Cortex of kidney (tissue), 1 donor: ENCODE measurements at places on chromosomes 1 and 21.

DNA sequence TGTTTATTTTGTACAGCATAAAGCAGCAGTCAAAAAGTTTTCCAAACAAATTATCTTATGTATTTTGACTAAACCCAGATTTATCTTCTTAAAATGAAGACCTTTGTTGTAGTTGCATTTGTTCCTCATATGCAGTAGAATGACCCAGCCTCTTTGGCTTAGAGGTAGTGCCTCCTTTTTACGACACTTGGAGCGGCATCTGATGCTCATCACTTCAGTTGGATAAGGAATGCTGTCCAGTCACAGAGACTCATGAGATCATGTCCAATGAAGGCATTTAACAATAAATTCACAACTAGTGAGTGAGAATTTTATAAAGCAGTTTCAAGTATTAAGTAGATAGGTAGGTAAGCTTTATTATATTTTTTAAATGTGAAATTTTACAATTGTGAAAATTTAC, 35.2 kb downstream of the PTPRC start:
- DNase-seq = no peak

DNA sequence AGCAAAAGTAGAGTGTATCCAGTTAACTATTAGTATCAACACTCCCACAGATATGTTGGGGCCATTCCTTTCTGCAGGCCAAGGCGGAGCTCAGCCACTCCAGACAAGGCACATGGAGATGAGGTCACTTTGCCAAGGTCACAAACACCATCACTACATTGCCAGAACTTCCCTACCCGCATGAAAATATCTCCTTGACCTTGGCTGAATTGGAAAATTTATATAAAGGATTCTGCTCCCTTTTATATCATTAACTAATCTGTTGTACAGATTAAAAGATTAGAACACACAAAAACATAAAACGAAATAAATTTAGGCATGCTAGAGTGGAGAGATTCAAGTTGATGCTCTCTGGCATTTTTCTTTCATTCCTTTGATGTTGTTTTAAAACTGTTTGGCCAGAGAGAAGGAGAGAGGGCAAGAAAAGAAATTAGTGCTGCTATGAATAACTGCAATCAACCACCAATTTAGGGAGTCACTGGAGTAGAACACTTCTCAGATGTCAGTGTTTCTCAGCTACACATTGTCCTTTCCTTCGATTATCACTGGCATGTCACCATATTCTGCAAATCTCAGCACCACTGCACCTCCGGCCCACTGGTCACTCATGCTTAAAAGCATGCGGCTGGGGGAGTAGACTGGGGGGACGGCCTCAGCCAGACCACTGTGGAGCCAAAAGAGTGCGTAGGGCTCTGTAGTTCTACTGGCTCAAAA, 78.7 kb upstream of the ATP1B1 start:
- DNase-seq = no peak

GRCh38 chr1:116825207-116825719, 71.0 kb downstream of the CD2 start:
- DNase-seq = no peak

DNA sequence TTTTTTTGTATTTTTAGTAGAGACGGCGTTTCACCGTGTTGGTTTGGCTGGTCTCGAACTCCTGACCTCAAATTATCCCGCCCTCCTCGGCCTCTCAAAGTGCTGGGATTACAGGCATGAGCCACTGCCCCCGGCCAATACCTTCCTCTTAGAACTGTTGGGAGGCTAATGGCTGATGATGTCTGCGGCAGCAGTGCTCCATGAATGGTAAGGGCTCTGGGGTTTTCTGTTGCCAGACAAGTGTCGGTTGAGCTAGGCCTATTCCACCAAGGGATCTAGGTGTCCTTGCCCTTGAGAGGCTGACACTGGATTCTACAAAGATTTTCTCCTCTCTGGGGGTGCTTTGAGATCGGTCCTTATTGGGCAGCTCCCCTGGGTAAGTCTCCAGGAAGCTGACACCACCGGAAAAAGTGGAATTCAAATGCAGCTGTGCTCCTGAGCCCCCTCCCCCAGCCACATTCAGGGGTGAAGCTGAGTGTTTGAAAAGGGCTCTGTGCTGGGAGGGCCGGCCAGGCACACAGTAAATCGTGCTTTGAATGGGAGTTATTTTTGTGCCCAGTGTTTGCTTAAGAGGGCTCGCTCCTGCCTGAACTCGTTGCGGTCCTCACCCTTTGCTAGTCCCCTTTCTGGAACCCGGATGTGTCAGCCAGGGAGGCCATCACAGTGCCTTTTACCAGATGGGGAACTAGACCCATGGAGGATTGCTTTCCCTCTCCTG, 5.2 kb downstream of the SOX13 start:
- DNase-seq = no peak

- no peak for DNase-seq
Observed at GRCh38 chr21:24339406-24339805, 1267.9 kb downstream of the MRPL39 start.

DNA sequence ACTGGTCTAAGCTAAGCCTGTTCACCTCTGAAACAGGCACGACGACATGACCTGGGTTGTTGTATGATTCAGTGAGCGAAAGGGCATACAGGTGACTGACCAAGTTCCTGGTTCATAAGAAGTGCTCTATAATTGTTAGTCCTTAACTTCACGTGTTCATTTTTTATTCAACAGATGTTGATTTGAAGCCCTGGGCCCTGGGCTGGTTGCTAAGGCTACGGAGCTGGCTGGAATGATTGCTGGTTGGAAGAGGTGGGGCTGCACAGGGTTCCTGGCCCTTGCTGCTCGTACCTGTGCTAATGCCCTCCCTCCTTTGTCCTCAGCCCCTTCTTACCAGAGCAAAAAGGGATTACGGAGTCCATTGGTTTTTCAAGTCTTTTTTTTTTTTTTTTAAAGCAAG, 111.3 kb upstream of the CSF3R start:
- DNase-seq = no peak

GRCh38 chr1:183477986-183478781, 5.9 kb downstream of the SMG7 start:
- no peak for DNase-seq

DNA sequence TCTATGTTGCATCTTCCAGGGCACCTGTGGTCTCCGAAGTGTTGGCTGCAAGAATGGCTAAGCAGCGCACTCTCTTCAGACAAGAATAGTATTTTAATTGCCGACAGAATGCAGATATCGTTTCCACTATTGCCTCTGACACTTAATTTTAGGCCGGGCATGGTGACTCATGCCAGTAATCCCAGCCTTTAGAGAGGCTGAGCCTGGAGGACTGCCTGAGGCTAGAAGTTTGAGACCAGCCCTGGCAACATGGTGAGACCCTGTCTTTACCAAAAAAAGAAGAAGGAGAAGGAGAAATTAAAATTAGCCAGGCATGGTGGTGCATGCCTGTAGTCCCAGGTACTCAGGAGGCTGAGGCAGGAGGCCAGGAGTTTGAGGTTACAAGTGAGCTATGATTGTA, 306.9 kb downstream of the KIF26B start:
- no peak for DNase-seq

GRCh38 chr1:87515781-87516180, 187.1 kb downstream of the LMO4 start:
- DNase-seq = no peak

DNA sequence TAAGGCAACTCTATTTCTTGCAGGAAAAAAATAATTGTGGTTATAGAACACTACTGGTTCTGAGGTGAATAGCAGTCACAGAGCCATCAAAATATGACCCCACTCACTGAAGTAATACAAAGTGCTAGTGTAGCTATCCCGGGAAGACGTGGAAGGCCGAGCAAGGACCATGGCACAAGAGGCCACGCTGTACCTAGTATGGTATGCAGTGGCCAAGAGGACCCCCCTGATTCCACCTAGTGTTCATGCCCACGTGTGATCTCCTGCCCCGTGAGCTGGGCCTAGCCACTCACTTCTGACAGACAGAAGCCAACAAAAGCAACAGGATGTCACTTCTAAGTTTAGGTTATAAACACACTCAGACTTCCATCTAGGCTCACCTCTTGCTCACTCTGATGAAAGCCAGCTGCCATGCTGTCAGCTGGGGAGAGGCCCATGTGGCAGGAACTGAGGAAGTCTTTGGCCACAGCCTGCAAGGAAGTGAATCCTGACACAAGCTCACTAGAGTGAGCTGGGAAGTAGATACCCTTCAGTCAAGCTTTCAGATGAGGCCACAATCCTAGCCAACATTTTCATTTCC, 21.7 kb upstream of the LSS start:
- no peak for DNase-seq

GRCh38 chr1:115219927-115220326, 118.1 kb downstream of the NGF start:
- no peak for DNase-seq

- DNase-seq = no peak
Observed at GRCh38 chr1:54459726-54460191, 53.6 kb upstream of the SSBP3 start.

DNA sequence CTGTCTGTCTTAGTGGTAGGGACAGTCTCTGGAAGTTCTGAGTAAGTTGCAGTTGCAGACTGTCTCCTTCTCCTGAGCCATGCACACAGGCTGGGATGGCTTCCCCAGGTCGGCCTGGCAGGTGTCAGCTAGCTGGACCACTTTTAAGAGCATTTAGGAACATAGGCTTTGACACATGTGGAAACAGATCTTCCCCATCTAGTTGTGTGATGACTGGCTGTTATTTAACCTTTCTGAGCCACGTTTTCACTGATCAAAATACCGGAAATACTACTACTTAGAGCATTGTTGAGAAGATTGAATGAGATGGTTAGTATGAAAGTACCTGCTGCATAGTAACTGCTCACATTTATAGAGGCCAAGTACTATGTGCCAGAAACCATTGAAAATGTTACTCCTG, 6.2 kb upstream of the MAPKAPK2 start:
- no peak for DNase-seq

DNA sequence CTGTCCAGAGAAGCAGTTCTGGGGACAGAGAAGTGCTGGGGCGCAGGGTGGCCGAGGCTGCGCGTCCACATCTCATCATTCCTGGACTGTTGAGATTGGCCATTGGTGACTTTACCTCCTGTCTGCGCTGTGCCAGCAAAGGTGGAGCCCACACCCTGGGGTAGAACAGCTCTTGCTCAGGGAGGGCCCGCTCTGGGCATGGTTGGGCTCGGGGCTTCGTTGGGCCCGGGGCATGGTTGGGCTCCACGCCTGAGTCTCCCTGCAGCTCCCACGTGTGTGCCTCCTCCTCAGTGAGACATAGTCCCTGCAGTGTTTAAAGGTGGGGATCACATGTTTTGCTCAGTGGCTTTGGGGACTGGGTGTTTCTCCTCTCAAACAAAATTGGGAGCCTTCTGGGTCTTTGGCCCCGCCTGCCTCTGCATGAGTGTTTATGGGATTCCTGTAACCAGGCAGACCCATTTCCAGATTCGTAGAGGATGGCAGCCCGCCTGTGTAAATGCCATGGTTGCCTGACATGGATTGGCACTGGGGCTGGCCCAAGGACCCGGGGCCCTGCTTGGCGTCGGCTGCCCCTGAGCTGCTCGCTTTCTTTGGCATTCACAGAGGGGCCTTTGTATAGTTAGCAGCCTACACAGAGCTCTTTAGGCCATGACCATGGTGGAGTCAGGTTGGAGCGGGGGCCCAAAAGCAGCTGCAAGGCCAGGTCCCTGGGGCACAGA, 104.6 kb downstream of the TLR5 start:
- DNase-seq = no peak

GRCh38 chr21:25323356-25323949, 283.8 kb downstream of the MRPL39 start:
- DNase-seq = no peak

DNA sequence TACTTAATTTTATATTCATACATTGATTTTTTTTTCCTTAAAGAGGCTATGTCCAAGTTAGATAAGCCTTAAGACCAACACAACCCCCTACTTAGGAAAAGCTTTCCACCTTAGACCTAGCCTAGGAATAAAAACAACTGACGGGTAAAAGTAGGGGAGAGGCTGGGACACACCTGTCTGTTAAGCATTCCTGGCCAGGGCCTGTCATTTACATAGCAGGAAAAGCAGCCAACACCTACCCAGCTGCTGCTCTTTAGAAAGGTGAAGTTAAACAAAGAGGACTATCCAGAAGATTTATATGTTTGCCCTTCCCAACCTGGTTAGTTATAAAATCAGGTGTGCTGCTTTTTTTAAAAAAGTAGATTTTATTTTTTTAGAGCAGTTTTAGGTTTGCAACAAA, 29.1 kb upstream of the SAMD13 start:
- DNase-seq = no peak

- no peak for DNase-seq
Observed at GRCh38 chr21:23218667-23219066, 2220.5 kb downstream of the NCAM2 start.

DNA sequence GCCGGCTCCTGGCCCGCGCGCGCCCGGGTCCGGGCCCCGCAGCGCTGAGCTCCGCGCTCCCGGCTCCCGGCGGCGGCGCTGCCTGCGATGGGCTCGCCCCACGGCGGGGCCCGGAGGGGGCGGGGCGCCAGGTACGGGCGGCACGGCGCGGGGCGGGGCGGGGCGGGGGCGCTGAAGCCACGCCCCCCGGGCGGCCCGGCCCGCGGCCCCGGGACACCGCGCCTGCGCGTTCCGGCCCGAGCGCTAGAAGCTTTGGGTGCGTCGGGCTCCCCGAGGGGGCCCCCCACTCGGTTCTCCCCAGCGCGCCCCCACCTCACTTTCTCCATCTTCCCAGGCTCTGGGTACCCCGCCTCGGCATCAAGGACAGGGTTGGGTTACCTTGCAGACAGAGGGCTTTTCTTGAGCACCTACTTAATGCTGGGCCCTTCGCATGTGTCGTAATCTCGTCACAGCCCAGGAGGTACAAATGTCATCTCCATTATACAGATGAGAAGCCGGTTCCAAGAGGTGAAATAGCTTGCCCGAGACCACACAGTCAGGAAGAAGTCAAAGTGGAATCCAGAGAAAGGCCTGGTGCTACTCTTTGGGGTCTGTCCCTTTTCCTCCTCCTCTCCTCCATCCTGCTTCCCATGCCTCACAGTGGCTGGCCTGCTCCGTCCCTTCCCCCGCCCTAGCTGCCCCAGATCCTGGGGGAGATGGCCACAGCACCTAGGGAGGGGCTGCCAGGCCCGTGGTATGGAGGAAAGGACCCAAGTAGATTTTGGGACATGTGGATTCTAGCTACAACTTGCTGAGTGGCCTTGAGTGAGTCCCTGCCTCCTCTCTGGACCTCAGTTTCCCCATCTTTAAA, 46.5 kb downstream of the RAP1GAP start:
- DNase-seq = no peak

- DNase-seq = no peak
Observed at GRCh38 chr1:17668624-17669175, 86.4 kb upstream of the ACTL8 start.

- no peak for DNase-seq
Observed at GRCh38 chr21:46255166-46255565, 26.6 kb upstream of the LSS start.

GRCh38 chr1:79903321-79903720, 896.8 kb upstream of the ADGRL4 start:
- no peak for DNase-seq

DNA sequence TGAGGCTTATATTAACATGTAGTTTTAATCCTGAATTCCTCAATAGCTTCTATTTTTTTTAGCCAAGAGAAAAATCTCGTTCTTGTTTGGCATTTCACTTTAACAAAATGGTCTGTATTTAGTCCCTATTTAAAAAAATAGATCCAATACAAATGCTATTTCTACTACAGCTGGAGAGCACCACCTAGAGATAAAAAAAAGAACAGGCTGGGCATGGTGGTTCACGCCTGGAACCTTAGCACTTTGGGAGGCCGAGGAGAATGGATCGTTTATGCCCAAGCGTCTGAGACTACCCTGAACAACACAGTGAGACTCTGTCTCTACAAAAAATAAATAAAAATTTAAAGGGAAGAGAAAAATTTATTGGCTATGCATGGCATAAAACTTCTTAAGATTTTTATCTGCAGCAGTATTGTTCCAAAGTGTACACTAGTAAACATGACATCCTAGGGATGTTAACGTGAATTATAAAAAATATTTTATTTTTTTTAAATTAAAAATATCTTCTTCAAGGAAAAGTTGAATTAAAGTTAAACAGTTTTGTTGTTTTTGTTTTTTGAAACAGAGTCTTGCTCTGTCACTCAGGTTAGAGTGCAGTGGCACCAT, 4.4 kb downstream of the ST7L start:
- no peak for DNase-seq
